Mesendoderm (in vitro differentiated cells): ENCODE measurements at places on chromosomes 5 and 9.

DNA sequence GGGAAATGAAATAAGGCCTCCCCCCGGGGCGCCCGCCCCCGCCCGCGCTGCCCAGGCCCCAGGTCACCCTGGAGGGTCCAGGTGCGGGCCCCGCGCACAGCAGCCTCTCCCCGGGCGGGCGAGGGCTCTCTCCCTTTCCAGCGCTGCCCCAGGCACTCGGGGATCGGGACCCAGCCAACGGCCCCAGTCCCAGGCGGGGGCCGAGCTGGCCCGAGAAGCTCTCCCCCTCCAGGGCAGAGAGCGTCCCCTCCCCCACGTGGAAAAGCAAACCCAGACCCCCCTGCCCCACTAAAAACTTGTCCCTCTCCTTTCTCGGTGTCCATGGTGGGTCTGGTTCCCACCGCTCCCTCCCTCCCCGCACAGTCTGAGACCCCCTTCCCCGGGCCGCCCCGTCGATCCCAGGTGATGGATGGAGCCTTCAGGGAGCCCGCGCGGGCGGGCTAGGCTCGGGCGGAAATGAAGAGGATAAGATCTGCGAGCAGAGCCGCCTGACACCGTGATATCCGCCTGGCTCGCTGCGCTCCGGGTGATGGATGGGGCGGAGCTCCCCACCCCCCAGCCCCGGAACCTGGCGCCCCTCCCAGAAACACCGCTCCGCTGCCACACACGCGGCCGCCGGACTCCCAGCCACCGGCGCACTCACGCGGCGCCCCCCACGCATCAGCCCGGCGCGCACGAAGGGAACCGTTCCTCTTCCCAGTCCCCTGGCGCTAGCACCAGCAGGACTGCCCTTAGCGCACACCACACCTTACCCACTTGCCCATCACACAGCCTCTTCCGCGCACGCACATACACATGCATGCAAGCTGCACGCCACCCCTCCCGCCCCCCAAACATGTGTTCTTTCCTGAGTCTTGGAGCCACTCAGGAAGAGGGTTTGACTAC is 81.7 kb upstream of the ZBTB43 start:
- peak; percentile 56 for DNase-seq

DNA sequence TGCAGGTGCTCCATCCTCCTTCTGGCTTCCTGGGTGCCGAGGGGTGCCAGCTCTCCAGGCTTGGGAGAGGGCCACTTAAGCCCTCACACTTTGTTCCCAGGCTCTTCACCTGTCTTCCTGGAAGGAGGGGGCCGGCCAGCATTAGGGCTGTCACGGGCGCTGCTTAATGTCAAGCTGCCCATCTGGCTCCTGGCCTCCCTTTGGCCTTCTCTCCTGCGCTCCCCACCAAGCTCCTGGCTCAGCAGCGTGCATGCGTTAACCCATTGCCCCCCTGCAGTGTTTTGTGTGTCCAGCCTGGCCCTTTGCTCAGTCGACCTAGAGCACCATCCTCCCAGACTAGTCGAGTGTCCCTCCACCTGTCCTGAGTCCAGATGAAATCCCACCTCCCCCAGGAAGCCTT is 21.3 kb downstream of the NTNG2 start:
- no peak for DNase-seq

DNA sequence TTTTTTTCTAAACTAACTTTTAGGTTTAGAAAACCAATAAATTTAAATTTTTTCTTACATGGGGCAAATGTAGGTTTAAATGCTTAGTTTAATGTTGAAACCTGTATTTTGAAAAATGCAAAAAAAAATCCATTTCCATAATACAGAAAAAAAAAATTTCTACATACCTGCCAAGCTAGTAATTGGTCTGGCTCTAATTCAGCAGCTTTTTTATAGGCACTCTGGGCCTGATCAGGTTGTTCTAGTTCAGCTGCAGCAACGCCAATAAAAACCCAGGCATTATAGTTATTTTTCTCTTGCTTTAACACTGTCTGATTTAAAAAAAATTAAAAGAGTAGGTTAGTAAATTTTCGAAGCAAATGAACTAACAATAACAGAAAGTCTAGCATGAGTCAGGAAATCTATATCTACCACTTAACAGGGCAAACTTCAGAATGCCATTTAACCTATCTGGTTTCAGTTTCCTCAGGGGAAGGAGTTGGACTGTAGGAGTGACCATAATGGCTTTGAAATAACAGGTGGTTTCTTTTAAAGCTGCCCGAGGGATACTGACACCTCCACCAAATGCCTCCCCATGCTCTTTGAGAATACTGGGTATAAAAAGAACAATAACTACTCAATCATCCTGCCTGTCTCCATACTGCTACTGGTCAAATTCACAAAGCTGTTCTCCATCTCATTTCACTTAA is 11.6 kb downstream of the SKIC3 start:
- no peak for DNase-seq

DNA sequence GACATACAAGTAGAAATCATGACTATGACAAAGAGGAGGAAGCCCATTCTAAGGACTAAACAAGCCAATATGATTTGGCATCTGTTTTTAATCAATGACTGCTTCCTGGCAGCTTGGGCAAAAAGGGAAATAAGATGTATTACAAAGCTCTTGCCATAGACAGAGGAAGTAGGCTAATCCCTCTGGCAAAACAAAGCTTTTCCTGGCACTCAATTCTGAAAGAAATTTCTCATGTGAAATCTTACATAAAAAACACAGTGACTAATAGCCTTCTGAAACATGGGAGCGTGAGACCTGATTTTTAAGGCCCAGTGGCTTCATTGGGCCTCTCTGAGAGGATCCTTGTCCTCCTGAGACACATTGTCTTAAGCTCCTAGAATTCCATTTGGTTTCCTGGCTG is 93.6 kb downstream of the COL23A1 start:
- no peak for DNase-seq

- DNase-seq, result no peak
Observed at GRCh38 chr5:67490543-67491321, 294.1 kb upstream of the CD180 start.

DNA sequence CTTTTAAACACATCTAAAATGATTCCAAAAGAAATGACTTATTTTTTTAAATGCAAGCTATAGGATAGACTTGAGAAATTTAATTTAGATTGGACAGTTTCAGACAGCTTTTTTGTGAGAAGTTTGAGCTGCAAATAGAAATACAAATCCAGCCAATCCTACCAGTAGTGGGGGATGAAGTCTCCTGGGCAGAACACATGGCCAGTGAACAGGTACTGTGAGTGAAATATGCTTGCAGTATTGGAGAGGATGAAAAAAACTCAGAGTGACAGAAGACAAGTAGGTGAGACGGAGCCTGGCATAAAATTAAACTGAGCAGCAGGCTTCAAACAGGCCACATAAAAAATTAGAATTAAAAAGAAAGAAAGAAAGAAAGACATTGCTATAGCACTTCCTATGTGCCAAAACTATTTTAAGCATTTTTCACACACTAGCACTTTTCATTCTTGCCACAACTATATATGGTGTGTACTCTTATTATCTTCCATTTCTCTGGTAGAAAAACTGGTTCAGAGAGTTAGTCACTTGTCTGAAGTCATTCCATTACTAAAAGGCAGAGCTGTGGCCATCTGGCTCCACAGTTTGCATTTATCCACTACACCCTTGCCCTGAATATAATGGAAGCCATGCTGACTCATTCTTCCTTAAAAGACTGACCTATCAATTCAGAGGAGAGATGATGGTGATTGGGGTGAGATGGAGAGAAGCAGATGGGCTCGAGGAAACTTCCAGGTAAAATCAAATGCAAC is 310.2 kb upstream of the CTNND2 start:
- no peak for DNase-seq

DNA sequence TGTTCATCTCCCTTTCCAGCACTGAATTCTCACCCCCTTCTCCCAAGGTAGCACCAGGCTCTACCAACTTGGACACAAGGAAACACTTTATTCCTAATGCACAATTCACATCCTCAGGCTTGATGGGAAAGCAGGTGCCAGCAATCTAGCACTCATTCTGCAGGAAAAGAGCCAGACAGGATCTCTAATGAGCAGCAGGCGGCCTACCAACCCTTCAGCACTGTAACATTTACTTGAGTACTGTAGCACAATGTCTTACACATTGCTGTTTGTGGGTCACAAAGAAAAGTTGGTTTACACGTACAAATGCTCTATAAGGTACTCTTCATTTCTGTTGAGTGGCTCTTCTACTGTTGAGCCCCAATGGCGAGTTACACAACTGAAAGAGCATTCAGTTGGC is 254.4 kb downstream of the MLLT3 start:
- no peak for DNase-seq

- no peak for DNase-seq
Observed at GRCh38 chr5:104431981-104432380, 869.4 kb upstream of the NUDT12 start.

GRCh38 chr5:53311681-53312080 is 168.7 kb upstream of the FST start:
- no peak for DNase-seq

DNA sequence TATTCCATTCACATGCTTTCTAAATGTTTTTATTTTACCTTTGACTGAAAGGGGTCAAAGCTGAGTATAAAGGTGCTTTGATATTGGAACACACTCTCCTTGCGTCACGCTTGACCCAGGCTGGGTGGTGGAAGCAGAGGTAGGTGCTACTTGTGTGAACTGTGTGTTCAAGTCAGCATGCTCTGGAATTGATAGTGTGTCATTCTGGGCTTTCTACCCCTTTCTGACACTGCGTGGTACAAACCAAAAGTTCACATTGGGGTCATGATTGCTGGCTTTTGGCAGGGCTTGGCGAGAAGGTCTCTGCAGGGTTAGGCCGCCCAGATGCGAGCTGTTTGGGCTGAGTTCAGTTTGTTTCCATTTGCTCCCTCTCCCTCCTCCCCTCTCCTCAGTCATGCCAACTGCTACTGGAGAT is 131.8 kb downstream of the ADAMTSL1 start:
- DNase-seq, result peak; percentile 6

- DNase-seq, result peak; percentile 90
Observed at GRCh38 chr9:127903557-127904475, 4.4 kb upstream of the ST6GALNAC6 start.

GRCh38 chr9:72471096-72471495 is 50.3 kb upstream of the TMC1 start:
- DNase-seq, result no peak

- DNase-seq, result no peak
Observed at GRCh38 chr5:111697215-111697614, 59.8 kb downstream of the NREP start.

- no peak for DNase-seq
Observed at GRCh38 chr5:108515517-108516105, 133.7 kb upstream of the FBXL17 start.

DNA sequence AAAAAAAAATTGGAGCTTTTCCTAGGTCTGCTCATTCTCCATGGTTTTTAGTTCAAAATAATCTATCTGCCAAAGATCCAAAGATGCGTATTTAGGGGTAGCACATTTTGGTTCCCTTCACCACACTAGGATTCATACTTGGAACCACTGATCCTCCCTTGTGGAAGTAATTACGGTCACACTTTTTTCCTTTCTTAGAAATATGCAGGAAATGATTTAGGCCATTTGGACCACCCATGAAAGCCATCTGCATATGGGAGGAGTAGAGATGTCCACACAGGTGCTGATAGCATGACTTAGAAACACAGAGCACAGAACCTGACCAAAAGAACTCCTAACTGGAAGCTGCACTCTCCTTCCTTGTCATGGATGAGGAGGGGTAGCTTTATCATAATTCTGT is 105.9 kb upstream of the RAI14 start:
- DNase-seq, result no peak

DNA sequence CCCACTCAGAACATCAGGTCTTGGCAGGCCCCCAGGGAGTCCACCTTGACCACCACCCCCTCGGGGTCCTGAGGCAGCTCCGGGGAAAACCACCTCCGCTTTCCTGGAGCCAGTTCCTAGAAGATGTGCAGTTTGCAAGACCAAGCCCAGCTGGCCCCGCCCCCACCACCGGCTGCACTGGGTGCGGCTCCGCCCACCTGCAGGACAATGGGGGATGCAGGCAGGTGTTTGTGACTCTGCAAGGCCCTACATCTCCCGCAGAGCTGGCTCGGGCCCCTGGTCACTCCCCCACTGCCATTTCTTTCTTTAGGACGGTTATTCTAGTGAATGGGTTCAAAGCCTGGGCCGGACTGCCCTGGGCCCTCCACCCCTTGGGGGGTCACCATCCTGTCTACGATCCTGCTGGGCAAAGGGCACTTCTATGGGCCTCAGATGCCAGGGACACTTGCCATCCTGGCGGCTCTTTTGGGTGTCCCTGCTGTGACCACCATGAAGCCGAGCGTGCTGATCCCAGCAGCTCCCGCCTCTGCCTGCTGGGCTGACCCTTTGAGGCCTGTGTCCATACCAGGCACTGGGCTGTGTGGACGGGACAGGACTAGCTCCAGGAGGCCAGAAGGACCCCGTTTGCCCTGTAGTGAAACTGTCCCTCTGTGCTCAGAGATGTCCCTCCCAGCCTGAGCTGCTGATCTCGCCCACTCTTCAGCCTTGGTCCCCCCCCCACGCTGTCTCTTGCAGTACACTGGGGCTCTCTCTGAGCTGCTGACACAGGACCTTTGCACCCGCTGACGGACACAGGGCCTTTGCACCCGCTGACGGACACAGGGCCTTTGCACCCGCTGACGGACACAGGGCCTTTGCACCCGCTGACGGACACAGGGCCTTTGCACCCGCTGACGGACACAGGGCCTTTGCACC is 5.9 kb upstream of the NACC2 start:
- DNase-seq, result peak; percentile 37

DNA sequence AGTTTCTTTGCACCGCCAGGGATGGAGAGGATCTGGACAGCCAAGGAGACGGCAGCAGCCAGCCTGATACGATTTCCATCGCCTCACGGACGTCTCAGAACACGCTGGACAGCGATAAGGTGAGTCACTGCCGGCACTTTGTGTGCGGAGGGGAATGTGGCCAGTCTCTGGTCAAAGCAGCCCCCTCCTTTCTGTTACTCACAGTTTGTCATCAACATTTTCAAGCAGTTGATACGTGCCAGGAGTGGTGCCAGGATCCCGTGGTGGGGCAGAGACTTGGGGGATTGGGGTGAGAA is 175.1 kb upstream of the OTULINL start:
- no peak for DNase-seq

- peak; percentile 41 for DNase-seq
Observed at GRCh38 chr5:94908889-94909480, 290.5 kb downstream of the SLF1 start.

- DNase-seq, result no peak
Observed at GRCh38 chr5:150294551-150295071, 5.0 kb upstream of the CAMK2A start.

DNA sequence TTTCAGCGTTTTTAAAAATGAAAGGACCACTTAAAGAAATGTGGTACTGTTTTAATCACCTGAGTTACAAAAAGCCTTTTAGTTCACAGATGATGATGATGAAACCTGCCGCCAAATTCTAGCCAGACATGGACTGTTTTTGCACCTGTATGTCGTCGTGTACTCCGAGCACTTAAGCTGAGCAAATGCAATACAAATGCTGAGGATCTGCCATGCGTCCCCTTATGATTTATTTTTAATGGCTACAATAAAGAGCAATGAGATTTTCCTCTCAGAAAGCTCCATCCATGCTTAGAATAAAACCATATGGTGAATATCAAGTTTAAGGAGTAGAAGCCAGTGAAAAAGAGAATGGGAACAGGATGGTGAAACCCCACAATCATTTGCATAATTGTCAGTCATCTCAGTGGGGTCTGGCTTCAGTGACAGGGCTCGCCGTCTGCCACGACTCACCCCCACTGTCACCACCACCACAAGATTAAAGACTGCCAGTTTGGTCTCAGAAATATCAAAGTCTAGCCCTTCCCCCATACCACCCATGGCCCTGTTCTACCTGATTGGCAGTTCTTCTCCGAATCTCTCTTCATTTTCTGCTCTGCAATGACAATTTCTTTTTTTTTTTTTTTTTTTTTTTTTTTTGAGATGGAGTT is 159.9 kb downstream of the GOLPH3 start:
- peak; percentile 36 for DNase-seq

- no peak for DNase-seq
Observed at GRCh38 chr5:852018-852417, 1.2 kb upstream of the ZDHHC11 start.

GRCh38 chr9:84300271-84300670 is 40.3 kb downstream of the SLC28A3 start:
- peak; percentile 69 for DNase-seq
